ENCODE measurements at places on chromosomes 4 and X.

DNA sequence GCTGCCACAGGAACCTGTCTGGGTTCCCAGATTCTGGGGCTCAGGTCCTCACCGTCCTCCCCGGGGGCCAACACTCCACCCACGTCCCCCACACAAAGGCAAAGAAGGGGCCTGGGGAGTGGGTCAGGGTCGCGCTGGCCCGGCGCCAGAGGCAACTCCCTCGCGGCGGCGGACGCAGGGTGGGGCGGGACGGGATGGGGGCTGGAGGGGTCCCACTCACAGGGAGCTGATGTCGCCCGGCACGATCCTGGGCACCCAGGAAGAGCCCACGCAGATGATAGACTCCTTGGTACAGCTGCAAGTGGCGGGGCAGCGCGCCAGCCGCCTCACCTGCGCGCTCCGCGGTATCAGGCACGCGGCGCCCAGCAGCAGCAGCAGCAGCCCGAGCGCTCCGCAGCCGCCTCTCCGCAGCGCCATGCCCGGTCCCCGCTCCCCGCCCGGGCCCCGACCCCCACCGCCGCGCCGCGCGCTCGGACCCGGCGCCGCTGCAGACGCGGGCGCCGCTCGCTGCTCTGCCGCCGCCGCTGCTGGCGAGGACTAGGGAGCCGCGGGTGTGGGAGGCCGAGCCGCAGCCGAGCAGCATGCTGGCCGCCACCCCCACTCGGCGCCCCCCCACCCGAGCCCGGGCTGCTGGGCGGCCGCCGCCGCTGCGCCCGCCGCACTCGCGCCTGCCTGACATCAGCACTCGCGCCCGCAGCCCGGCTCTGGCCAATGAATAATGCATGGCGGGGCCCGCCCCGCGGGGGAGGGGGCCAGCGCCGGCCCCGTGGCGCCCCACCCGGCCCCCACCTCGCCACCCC lies at the start of gene LGI2:
Gene LGI2 (minus strand): TSS at position 670 of the 800 bp plus-strand sequence. CDS start 253 bp downstream, at position 417.
- DNase-seq = no peak

DNA sequence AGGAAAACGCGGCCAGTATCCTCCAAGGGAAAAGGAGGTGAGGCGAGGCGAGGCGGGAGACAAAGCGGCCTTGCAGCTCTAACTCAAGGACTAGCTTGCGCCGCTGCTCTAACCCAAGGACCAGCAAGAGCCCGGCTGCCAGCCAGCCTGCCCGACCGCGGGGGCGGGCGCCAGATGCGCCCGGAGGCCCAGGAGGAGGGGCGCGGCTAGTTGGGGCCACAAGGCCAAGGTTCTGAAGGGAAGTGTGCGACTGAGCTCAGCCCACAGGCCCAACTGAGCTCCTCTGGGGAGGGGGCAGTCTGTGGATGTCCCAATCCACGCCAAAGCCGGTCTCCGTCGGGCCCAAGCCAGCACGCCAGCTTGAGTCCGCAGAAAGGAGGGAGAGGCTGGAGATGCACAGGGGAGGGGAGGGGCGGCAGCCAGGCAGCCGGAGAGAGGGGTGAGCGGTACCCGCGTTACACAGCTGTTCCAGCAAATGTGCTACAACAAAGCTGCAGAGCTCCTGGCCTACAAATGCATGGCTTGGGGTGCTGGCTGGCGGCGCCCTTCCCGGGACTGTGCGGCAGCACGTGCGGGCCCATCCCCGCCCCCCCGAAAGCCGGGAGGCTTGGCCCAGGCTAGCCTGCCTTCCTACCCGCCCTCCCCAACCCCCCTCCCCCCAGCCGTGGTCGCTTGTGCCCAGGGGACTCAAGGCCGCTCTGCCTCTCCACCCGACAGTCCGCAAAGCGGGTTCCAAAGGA lies 637 bp downstream of the AMER1 start:
- peak; percentile 12 for DNase-seq

- no peak for DNase-seq
Measured at GRCh38 chrX:49237060-49237459, 1.8 kb downstream of the CCDC22 start.

DNA sequence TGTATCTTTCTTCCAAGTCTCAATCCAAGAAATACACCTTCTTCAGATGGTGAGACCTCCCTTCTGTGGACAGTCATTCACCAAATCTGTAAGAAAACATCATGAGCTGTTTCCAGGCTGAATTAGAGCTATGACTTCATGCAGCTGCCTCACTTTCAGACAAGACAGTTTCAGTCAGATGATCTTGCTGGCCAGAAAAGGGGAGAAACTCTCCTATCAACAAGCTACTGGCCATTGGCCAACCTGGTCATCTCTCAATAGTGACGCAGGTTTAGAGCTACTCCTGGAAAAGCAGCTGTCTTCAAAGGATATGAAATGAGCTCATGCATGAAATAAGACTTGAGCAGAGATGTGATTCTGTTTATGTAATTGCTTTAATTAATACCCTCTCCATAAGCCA lies 69.6 kb upstream of the NDP start:
- DNase-seq = no peak

DNA sequence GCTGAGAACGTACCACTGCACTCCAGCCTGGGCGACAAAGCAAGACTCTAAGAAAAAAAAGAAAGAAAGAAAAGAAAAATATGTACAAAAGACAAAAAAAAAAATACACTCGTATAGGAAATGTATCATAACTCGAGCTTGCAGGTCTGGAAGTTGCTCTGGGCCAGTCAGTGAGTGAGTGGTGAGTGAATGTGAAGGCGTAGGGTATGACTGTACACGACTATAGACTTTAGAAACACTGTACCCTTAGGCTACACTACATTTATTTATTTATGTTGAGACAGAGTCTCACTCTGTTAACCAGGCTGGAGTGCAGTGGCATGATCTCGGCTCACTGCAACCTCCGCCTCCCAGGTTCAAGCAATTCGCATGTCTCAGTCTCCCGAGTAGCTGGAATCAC lies 29.4 kb downstream of the EVC2 start:
- peak; percentile 37 for DNase-seq

DNA sequence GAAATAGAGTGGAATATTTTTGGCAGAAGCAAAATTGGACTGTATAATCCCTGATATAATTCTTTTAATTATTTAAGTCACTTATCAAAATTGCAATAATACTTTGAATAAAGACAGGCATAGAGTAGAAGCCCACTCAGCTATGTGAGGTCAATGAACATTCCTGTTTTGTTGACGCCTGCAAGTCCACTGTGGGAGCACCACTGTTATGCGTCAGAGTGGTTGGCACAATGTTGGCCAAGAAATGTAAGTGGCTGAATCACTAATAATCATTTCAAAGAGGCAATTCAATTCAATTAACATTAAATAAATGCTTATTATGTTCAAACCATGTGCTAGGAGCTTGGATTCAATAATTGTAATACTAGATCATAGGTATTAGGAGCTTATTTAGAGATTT lies 221.0 kb downstream of the SPCS3 start:
- DNase-seq = peak; percentile 59

GRCh38 chr4:108370291-108371141 lies 201.8 kb upstream of the LEF1 start:
- no peak for DNase-seq

- DNase-seq = no peak
Measured at GRCh38 chr4:87219632-87220093, 755 bp downstream of the KLHL8 start.

DNA sequence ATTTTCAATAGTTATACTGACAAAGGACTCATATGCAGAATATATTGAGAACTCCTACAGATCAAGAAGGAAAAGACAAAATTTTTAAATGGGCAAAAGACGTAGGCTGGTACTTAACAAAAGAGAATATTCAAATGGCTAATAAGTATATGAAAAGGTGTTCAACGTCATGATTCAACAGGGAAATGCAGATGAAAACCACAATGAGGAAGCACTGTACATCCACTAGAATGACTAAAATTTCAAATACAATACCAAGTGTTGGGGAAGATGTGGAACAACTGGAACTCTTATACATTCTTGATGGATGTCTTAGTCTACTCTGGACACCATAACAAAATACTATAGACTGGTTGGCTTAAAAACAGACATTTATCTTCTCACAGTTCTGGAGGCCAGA lies 1.3 kb upstream of the MRFAP1L1 start:
- DNase-seq = no peak

- no peak for DNase-seq
Measured at GRCh38 chr4:31045151-31045550, 325.0 kb downstream of the PCDH7 start.

DNA sequence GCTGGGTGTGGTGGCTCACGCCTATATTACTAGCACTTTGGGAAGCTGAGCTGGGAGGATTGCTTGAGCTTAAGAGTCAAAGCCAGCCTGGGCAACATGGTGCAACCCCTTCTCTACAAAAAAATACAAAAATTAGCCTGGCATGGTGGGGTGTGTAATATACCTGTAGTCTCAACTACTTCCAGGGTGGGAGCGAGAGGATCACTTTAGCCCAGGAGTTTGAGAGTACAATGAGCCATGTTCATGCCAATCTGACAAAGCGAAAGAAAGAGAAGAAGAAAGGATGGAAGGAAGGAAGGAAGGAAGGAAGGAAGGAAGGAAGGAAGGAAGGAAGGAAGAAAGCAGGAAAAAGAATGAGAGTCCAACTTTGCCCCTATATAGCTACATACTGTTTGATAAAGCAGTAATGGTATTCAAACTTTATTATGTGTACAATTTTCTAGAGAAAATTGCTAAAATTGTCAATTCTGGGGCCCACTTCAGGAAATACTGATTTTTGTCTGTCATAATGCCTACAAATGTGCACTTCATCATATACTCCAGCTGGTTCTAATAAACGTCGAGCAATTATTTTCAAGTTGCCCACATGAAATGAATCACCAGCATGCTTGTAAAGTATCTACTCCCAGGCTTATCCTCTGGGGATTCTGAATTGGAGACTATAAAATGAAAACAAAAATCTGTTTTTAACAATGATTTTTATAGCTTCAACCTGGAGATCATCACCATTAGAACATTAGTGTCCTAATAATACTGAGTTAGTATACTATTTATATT lies 132.3 kb downstream of the NDST4 start:
- DNase-seq = no peak

DNA sequence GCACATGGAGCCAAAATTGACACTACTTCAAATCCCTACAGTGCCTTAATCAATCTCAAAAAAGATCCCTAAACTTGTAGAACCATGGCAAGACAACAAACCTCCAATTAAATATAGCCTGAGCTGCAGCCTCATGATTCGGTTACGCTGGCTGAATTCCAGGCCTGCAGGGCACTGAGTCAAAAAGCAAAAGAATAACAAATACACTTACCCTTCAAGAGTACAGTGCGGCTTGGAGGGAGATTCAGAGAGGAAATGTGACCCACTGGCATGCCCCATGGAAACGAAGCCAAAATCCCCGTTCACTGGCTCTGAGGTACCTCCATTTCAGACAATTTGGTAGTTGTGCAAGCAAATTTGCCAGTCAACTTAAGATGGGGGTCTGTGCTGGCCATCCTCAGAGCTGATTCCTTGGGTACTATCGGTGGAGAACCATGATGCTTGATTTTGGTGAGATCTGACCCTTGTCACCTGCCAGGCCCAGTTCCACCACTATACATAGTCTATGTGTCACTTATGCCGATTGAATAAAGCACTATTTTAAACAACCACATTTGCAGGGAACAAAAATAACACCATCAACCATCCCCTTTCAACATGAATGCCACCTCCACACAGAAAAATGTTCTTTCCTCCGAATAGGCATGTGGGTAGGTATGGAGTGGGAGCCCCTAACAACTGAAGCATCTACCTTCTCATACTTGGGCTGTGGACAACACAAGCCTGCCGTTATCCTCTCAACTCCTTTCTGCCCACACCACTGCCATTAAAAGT lies 2.1 kb downstream of the C4orf54 start:
- DNase-seq = peak; percentile 83

DNA sequence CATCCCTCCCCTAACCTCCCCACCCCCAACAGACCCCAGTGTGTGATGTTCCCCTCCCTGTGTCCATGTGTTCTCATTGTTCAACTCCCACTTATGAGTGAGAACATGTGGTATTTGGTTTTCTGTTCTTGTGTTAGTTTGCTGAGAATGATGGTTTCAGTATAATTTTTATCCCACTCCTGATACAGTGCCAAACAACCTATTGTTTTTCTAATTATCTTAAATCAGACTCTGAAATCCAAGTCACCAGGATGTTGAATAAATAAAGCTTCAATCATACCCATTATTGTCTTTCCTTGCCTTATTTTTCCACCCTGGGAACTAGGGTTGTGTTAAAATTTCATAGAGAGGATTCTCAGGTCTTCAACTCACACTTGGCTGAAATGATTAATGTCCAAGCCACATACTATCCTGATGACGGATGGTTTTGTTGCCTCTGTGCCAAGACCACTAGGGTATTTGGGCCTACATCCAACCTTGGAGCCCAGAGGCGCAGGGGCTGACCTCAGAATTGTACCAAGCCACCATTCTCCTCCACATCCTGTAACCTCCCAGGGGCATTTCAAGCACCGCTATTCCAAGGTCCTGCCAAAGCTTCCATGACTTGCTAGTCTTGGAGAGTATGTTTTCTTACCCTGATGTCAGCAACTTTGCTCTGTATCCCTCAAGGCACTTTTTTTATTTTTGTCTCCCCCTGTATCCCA lies 332.4 kb downstream of the ARHGAP24 start:
- DNase-seq = no peak

GRCh38 chr4:71259911-71260331 lies 78.9 kb upstream of the SLC4A4 start:
- DNase-seq = peak; percentile 97

- no peak for DNase-seq
Measured at GRCh38 chr4:74311696-74312313, 3.5 kb downstream of the EPGN start.

- no peak for DNase-seq
Measured at GRCh38 chrX:81257817-81258216, 55.9 kb downstream of the SH3BGRL start.

GRCh38 chrX:19886883-19887531 lies 393 bp downstream of the SH3KBP1 start:
- no peak for DNase-seq

GRCh38 chr4:48193921-48194468 lies 59.9 kb upstream of the TXK start:
- no peak for DNase-seq

DNA sequence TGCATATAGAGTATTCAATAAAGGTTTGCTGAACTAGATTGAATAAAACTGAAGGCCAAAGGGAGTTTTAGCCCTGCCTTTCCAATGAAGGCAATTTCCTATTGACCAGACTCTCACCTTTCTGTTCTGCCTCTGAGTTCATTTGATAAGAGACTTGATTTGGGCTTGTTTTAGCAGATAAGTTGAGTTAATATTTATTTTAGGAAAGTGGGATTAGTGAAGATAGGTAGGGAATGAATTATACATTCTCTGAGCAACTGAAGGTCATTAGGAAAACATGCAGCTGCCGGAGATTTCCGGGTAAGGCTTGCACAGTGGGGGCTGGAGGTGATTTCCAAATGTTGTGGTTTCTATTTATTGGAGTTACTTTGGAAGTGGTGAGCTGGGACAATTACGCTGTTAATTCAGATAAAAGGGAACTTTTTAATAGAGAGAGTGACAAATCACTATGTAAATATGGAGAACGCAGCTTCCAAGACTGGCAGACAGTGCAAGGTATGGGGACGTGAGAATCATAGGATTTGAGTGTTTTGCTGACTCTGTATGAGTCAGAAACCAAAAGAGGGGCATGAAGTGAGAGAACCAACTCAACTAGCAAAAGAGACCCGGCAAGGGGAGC lies 553.6 kb upstream of the BOD1L1 start:
- no peak for DNase-seq

GRCh38 chrX:100625985-100626491 lies 10.6 kb downstream of the TSPAN6 start:
- no peak for DNase-seq

Measured in foreskin keratinocyte (primary cell).